ENCODE measurements at places on chromosomes 13 and 19.

- no peak for DNase-seq
These were observed 91.4 kb upstream of the SLC10A2 start for GRCh38 chr13:103157434-103158145.

- DNase-seq, result no peak
These were observed 1330.8 kb upstream of the MIR17HG start for GRCh38 chr13:90016688-90017087.

- DNase-seq, result no peak
These were observed 2.5 kb downstream of the LCP1 start for GRCh38 chr13:46179491-46179908.

- no peak for DNase-seq
These were observed 111.9 kb downstream of the HSPH1 start for GRCh38 chr13:31049833-31050232.

All from hypothalamus (tissue), 51 donors.